ENCODE measurements at places on chromosomes 2 and 18.

GRCh38 chr2:180191432-180192124 is 184.5 kb upstream of the CWC22 start:
- no peak for DNase-seq

DNA sequence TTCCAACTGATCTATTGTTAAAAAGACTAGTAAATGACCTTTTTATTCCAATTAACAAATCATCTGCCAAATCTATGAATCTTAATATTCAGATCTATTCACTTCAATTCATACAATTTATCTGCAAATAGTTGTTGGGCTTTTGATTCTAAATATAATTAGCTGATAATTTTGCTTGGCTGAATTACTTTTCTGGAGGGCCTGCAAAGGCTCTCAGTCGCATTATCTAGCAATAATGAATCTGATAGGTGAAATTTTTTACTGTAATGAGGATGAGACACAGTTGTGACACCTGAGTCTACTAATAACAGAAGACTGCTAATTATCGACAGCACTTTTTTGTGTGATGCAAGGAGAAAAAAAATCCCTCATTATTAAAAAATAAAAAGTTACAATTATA is 565.1 kb downstream of the ZEB2 start:
- no peak for DNase-seq

DNA sequence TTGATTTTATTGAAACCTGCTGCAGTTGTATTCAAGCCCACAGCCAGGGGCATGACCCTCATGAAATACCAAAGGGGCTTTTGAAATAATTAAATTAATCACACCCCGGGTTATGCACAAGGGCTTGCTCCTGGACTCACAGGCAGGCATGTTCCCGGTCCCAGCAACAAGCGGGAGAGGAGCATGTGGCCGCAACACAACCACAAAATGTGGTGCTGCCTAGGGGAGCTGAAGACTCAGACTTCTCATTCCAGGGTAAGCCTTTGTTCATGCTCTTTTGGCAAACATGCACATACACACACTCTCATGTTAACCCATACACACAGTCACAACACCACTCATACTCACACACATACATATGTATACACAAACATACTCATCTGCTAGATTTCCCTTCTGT is 233.7 kb upstream of the SMAD2 start:
- peak; percentile 54 for DNase-seq

GRCh38 chr18:52679354-52679753 is 339.4 kb downstream of the DCC start:
- no peak for DNase-seq

- no peak for DNase-seq
Measured at GRCh38 chr2:51697095-51697494, 665.2 kb upstream of the NRXN1 start.

DNA sequence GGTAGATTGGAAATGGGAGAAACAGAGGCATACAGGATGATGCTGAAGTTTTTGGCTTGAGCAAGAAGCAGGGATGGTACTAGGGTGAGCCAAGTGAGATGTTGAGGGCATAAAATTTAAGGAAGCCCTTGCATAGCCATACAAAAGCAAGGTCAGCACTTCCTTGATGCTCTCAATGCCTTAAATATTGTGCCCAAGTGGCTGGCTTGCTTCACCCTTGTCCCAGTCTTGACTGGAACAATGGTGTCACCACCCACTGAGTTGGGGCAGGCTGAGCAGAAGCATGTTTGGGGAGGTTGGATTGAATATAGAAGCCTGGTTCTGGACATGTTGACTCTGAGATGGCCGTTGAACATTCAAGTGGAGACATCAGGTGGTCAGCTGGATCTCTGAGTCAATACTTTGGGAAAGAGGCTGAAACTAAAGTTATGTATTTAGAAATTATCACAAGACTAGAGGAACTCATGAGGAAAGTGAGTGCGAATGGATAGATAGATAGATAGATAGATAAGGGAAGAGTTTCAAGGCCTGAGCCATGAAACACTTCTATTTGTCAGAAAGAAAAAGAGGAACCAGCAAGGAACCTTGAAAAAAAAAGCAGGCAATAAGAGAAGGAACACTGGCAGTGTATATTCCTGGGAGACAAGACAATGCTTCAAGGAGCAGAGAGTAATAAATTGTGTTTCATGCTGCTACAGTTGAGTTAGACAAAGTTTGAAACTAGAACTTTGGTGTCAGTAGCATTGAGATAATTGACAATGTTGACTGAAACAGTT is 43.0 kb upstream of the HNMT start:
- DNase-seq: no peak

- DNase-seq: no peak
Measured at GRCh38 chr2:226865273-226865672, 29.4 kb downstream of the RHBDD1 start.

DNA sequence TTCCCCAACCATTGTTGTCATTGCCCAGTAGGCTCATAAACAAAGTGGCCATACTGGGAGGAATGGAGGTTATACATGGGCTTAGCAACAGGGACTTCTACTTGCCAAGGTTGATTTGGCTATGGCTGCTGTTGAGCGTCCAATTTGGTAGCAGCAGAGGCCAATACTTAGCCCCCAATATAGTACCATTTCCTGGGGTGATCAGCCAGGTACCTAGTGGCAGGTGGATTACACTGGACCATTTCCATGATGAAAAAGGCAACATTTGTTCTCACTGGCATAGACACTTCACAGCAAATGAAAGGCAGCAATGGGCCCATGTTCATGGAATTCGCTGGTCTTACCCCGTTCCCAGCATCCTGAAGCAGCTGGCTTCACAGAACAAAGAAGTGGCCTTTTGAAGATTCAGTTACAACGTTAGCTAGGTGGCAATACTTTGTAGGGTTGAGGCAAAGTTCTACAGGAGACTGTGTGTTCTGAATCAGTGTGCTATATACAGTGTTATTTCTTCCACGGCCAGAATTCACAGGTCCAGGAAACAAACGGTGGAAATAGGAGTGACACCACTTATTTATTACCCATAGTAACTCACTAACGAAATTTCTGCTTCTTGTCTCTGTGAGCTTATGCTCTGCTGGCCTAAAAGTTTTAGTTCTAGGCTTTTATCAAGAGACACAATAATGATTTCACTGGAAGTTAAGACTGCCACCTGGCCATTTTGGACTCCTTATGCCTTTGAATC is 37.5 kb downstream of the FBXO11 start:
- DNase-seq: no peak

DNA sequence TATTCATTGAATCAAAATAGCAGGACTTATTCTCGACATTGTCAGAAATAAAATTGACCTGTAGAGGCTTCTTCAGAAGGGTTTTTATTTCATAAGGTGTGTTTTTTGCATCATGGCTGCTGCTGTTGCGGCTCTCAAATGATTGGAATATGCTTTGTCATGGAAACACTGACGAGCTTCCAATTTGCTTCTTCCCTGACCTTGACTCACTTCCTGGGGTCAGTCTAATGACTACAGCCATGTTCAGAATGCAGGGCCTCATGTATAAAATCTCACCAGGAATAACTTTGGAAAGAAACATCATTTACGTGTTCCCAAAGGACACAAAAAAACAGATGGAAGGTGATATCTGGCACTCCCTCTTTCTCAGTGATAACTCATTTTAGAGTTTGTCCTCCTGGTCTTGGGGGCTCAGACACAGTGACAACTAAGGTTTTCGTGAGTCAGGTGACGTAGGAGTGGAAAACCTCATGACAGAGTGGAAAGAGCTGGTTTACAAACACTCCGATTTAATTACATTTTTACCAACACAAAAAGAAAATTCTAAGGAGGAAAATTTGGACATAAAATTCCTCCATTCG is 467.0 kb upstream of the RAB12 start:
- DNase-seq: no peak

GRCh38 chr18:44370861-44371260 is 309.8 kb upstream of the SETBP1 start:
- no peak for DNase-seq

GRCh38 chr2:160076914-160077313 is 14.5 kb upstream of the PLA2R1 start:
- no peak for DNase-seq

DNA sequence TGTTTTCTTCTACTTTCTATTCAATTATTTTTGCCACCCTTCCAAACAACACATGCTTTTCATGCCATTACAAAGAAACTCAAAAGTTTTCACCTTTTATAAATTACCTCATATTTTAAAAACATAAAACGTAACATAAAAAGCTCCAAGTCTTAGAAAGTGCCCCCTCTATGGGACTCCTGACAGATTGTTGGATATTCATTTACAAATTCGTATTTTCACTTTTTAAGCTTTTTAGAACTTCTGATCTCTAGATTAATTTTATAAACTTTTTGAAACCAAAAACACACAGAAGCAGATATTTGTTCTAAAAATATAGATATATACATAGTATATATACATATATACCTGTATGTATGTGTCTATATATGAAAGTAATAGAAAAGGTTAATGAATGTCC is 1.5 kb downstream of the COL5A2 start:
- DNase-seq: no peak

GRCh38 chr18:36734596-36734995 is 94.2 kb downstream of the TPGS2 start:
- DNase-seq: no peak

- no peak for DNase-seq
Measured at GRCh38 chr2:149703281-149703680, 115.7 kb upstream of the MMADHC start.

GRCh38 chr18:47691611-47692010 is 238.8 kb downstream of the SMAD2 start:
- DNase-seq: no peak

DNA sequence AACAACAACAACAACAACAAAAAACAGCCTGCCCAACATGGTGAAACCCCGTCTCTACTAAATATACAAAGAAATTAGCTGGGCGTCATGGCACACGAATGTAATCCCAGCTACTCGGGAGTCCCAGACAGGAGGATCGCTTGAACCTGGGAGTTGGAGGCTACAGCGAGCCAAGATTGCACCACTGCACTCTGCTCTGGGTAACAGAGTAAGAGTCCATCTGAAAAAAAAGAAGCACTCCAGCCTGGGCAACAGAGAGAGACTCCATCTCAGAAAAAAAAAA is 344.1 kb upstream of the PLGLB2 start:
- DNase-seq: no peak

DNA sequence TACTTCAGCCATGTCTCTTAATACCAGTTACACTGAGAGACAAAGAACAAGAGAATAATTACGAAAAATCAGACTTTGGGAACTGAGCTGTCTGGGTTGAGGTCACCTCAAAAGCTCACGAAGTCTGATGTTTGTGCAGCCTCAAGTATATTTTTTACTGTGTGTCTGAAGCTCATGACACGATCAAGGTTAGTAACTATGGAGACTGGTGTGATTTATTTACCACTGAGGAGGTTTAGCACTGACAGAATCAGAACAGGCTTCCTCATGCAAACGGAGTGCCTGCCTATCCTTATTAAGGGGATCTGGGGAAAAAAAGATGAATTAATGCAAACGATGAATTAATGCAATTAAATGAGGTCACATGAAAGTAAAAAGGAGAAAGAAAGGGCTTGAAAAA is 61.1 kb upstream of the RAPH1 start:
- DNase-seq: no peak

DNA sequence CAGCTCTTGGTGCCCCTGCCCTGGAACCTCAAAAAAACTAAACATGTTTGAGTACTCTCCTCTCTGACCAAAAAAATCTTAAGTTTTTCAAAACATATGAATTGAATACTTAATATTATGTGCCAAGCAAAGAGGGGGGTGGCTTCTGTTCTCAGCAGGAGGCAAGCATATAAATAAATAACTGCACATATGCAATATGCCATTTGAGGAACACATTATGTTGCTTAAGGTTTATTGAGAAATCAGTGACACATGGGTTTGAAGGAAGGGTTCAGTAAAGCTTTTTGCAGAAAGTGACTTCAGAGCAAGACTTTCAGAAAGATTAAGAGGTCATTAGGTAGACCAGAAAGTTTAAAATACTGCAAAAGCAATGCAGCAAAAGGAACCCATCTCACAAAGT is 429.2 kb downstream of the TDRD15 start:
- DNase-seq: no peak

GRCh38 chr2:240579071-240579762 is 7.3 kb upstream of the CAPN10 start:
- no peak for DNase-seq

DNA sequence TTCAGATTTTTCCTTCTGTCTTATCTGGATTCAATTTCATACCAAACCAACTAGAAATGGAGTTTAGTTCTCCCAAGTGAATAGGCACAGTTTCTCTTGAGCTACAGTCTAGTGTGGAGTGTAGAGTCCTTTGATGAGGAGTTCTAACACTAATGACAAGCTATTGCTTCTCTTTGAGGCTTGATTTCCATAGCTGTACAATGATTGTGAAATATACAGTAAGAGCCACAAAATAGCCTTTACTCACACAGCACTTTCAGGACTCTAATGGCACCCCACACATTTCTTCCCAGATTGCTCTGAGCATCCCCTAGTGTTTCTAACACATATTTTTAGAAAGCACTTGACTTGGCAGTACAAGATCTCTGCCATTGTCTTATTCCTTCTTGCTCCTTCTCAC is 153.3 kb downstream of the LRRTM1 start:
- no peak for DNase-seq

- no peak for DNase-seq
Measured at GRCh38 chr2:42192652-42193566, 23.8 kb downstream of the EML4 start.

- peak; percentile 48 for DNase-seq
Measured at GRCh38 chr2:230931556-230932231, 6.7 kb upstream of the GPR55 start.

DNA sequence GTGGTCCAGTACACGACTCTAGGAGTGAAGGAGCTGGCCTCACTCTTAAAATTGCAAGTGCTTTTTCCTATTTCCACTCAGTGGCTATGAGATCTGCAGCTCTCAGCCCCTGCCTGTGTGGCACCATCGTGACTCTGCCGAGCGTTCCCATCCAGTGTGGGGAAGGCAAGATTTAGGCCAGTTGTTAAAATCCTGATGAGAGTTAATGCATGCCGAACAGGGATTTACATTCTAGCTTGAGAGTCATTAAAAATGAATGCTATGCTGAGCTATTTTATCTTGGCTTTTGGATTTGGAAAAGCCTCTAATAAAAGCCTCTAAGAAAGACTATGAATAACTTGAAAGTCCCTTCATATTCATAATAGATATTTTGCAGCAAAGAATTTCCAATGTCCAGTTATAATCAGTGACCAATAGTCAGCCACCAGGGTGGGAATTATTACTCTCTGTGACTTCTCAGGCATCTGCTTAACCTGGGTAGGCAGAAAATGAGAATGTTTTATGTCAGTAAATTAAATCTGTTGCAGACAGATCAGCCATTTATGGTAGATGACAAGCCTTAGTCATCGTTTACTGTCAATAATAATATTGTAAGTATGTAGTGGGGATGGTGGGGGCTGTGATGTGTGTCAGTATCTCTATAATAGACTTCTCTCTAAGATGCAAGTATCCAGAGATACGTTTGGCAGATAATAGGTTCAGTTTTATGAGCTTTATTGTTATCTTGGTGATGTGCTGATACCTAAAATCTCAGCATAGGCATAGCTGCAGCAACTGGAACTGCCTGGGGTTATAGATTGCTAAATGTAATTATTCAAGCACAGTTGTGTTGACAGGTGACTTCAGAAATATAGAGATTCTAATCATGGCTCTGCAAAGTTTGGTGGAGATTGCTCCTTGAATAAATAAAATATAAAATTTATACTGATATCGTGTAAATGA is 207.8 kb downstream of the SOCS6 start:
- no peak for DNase-seq
